Right renal pelvis (tissue), 4 donors: ENCODE measurements at places on chromosomes 6 and 20.

GRCh38 chr20:62359043-62359490, 8.0 kb downstream of the LAMA5 start:
- no peak for DNase-seq

DNA sequence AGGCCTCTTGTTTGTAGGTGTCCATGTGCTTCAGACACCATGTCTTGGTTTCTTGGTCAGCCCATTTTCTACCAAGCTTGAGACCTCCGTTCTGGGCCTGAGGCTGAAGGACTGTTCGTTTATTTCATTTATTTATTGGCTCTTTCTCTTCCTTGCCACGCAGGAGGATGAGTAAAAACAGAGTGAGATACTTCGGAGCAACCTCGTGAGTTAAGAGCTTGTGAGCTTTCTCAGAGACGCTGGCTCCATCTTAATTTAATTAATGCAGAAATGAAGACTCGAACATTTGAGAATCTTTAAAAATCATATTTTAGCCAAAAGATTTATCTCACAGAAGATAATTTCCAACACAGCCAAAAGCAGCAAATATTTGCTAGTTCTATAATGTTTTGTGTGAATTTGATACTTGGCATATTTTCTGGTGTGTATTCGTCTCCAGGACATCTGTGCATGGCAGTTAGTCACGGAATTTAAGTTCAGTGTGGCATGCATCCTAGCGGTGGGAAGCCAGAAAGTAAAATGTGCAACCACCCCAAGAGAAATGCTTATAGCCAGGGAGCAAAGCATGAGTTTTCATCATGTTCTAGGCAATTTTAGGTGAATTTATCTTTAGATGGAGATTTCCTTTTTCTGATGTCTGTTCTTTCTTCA, 76.0 kb downstream of the THBS2 start:
- no peak for DNase-seq

GRCh38 chr20:36202891-36203338, 33.4 kb upstream of the AAR2 start:
- DNase-seq: no peak

DNA sequence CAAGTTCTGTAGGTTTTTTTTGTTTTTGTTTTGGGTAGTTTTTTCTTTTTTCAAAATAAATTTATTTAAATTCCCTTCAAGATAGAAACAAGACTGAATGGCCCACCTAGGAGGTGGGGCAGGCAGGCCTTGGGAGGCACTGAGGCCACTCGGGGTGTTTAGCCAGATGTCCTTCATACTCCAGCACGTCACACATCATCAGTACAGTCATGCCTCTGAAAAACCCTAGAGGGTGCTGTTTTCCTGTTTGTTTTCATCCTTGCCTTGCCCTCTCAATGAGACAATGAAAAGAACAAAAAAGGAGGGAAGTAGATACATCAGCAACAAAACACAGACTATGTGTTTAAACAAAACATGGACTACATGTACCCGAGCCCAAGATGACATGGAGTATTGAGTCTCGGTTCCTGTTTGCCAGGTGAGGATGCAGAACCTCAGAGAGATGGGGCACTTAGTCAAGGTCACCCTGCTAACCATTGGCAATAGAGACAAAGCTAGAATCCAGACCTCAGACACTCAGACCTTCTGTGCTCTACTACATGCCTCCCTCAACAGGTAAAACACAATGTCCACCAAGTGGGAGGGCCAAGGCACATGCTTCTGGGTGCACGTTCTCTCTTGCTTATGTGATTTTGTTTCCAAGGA, 26.8 kb upstream of the CLIC5 start:
- no peak for DNase-seq

- no peak for DNase-seq
These were observed 400.8 kb downstream of the ARHGAP18 start for GRCh38 chr6:129309154-129309553.

DNA sequence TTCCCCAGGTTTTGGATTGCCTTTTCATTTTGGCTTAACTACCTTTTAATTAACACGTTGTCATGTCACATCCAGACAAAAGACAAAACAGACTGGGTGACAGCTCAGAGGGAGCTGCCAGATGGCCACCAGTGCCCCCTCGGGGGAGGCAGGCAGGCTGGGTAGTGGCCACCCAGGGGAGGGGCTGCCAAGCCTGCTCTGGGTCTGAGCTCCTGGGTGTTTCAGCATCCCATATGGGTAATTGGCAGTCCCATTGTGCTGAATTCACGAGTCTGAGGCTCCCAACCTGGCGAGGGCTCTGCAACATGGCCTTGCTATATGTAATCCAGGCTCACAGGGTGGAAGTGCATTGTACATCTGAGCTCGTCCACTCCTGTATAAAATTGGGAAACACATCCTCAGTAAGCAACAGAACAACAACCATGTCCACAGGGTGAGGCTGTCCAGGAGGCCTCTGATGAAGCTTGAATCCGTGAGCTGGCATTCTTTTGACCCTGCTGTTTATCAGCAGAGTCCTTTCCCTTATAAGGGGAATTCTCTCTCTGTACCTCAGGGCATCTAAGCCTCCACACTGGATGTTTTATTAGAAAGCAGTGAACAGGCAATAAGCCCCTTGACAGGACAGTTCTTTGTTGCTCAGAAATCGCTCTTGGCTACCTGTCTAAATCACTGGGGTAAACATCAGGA, 111.7 kb upstream of the SLC22A23 start:
- DNase-seq: no peak

DNA sequence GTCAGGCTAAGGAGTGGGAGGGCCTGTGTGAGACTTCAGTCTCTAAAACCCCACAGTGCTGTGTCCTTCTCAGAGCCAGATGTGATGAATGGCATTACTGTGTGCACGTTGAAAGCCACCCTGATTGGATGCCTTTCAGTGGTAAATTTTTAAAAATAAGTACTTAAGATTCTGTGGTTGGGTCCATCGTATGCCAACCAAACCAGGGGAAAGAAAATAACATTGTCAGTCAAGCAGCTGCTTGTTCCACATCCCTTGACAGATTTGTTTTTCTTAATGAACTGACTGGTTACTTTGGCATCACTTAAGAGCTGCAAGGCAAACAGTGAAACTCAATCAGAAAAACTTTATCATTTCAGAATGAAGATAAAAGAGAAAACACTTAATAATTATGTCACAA, 334.0 kb upstream of the NT5E start:
- no peak for DNase-seq

- no peak for DNase-seq
These were observed 172.4 kb downstream of the MOXD1 start for GRCh38 chr6:132228894-132229293.

- DNase-seq: no peak
These were observed 113.9 kb upstream of the SLC35B3 start for GRCh38 chr6:8549074-8549790.

- DNase-seq: no peak
These were observed 6.0 kb upstream of the FASTKD5 start for GRCh38 chr20:3165473-3166337.

DNA sequence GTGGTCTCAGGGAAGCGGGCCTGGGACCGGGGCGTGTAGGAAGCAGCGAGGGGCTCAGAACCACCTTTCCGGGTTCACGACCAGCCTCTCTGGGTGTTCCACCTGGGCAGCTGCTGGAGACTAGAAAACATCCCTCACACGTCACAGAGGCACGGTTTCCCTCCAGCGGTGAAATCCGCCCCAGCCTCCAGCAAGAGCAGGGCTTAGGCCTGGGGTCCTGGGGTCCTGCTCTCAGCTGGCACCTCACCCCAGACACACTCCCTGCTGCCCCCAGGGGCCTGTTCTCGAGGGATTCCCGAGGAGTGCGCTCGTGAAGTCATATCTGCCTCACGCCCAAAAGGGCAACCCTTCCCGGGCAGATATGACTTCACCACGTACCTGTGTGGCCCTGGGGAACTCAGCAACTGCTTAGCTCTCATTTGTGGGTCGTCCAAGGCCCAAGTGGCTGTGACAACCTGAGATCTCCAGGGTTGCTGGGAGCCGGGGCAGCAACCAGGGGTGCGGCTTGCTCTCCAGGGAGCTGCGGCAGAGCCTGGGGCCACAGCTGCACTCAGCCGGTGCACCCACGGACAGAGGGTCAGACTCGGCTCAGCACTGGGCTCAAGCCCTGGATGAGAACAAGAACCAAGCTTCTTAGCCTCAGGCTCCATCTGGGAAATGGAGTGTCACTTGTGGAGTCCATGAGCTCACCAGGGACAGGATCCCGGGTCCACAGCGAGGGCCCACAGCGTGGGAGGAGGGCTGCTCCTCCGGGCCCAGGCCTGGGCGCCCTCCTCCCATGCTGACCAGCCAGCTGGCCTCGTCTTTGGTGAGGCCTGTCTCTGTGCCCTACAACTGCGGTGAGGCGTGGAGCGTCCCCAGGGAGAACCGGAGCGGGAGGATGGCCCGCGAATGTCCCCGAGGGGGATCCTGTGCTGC, 661 bp downstream of the FNDC11 start:
- DNase-seq: no peak

DNA sequence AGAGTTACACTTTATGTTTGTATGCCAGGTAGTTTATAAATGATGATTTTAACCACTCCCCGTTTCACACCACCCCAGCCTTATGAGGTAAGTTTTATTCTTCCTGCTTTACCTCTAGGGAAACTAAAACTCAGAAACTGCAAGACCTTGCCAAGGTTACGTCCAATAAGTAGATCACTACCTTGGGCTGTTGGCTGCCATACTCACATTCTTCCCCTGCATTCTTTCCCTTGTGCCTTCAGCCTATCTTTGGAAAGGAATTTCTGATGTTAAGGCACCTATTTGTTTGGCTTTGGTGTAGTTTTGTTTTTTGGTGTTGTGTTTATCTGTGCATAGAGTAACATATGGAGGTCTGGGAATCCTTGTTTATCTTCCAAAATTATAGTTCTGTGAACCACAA, 122.1 kb downstream of the UST start:
- no peak for DNase-seq

DNA sequence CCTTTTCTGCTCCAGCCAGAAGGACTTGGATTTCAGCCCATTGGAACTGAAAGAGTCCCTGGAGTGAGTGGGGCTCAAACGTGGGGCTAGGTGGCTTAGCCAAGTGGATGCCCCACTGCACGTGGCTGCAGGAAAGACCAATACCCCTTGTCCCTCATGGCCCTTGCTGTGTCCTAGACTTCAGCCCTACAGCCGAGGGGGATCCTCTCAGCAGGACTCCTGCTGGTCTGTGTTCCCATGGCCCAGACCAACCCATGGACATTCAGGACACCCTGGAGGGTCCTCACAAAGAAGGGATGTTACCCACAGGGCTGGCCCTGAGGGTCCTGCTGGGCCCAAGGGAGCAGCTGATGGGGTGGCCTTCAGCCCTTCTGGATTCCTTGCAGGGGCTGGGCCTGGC, 30.0 kb upstream of the PHACTR3 start:
- DNase-seq: no peak

- DNase-seq: no peak
These were observed 17.8 kb downstream of the HIVEP2 start for GRCh38 chr6:142927271-142927580.

GRCh38 chr20:49850463-49851230, 38.0 kb downstream of the SLC9A8 start:
- DNase-seq: no peak

GRCh38 chr6:43687437-43688347, at the start of gene MRPS18A:
Gene MRPS18A, minus strand, starts transcription at chr6:43687791. Its CDS starts 12 bp downstream, at chr6:43687779.
- no peak for DNase-seq
